HS-5 (cell line): ENCODE measurements at places on chromosomes 7 and 10.

- DNase-seq, result no peak
Measured at GRCh38 chr7:50355817-50356178, 51.3 kb downstream of the IKZF1 start.

- no peak for DNase-seq
Measured at GRCh38 chr7:129789000-129789399, 163.8 kb downstream of the UBE2H start.

DNA sequence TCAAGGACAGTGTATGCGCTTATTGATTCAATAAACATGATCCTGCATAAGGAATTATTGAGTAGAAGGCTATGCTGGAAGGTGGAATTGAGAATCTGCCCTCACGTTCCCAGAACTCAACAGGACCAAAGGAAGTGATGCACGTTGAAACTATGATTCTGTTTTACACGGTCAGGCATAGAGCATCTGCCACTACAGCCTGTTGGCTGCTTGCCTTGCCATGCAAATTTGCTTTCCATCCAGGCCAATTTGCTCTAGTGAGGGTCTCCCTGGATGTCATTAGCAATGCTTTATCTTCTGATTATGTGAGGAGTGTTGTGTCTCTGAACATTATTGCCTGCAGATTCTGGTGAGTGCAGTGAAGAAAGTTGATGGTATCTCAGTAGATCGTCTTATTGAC lies 132.9 kb downstream of the ADRA2A start:
- DNase-seq, result no peak

DNA sequence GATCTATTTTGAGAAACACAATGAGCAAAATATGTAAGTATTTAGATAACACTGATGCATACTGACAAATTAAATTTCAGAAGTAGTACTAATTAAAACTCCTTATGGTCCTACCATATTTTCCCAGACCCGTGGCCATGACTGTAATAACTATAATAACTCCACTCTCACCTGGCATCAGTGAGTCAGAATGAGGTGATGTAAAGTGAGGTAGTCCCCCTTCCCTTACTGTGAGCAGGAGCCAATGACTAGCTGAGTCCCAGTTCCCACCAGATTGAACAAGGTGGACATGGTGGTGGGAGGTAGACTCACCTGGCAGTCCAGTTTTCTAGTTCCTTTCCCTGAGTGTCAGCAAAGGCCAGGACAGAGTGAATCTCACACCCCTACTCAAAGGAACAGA lies 630.5 kb upstream of the IGFBP3 start:
- DNase-seq, result no peak

DNA sequence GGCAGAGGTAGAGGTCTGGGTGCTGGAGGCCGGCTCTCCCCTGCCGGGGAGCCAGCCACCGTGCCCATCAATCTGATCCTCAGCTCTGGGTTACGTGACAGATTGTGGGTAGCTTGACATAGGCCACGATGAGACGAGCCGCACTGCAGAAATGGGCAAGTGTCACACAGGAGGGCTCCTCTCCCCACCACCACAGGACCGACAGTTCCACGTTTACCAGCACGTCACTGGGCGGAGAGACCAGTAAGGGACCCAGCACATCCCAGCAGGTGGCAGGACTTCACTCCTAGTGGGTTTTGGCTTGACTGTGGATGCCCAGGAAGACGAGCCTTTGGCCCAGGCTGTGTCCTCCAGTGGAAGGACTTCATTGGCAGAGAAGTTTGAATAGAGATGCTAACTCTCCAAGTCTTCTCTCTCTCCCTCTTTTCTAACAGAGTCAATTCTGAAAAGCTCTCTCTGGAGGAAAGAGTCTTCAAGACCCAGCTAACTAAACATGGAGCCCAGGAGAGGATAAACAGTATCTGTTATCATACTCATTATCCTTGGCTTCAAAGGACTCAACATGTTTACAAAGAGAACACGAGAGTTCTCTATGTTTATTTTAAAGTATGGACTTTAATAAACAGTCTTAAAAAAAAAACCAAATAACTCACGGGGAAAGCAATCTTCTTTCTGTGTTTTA lies 129.3 kb upstream of the JCAD start:
- no peak for DNase-seq

DNA sequence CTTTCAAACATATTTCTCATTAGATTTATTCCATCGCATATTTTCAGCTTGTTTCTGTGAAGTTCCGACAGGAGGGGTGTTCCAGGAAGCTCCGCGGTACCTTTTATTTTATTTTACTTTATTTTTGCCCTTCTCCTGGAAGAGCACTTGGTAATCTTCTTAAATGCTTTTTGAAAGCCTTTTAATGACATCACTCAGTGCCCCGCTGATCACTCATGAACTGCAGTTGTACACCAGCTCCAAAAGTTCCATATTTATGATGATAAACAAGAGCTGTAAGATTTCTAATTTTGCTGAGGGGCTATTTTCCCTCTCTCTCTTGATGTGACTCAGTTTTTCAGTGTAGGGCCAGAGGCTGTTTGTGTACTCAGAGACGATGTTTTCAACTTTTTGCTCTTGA lies 144.4 kb downstream of the KIAA1217 start:
- no peak for DNase-seq
